ENCODE measurements at places on chromosomes 4 and X.
A peak's percentile ranks its signal among the peaks of the same experiment; 100 is the strongest.

- no peak for DNase-seq
Measured at GRCh38 chr4:39341075-39341725, 25.0 kb downstream of the RFC1 start.

DNA sequence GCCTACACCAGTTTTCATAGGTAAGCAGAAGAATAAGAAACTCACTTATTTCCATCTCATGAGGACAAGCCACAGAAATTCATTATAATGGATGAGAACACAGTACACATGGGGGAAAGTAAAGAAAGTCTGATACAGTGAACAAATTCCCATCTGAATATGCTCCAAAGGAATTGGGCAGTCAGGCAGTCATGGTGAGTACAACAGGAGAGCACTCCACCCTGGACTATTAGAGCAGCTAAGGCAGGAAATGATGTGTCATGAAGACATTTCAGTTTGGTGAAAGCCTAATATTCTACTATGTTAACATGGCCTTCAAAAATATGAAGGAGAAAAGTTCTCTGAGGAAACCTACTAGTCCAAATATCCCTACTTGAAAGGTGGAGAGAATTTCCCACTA is 92.0 kb upstream of the PRDX4 start:
- DNase-seq: no peak

DNA sequence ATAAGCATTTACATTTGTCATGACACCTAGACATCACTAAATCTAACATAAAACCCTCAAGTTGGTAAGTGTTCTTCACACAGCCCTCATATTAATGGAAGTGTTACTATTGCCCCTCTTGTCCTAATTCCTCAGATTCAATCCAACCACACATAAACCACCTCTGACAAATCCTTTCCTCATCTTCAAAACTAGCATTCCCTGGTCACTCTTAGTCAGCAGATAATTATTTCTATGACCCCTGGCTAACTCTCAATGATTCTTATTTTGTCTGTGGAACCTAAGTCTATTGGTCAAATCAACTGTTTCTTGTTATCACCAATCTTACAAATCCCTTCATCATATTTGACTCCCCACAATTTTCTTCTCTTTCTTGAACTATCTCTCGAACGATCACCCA is 168.6 kb downstream of the PPP3CA start:
- DNase-seq: no peak

- DNase-seq: peak; percentile 41
Measured at GRCh38 chrX:119729408-119730201, 28.8 kb upstream of the SOWAHD start.

GRCh38 chrX:20361890-20362262 is 95.2 kb upstream of the RPS6KA3 start:
- no peak for DNase-seq

DNA sequence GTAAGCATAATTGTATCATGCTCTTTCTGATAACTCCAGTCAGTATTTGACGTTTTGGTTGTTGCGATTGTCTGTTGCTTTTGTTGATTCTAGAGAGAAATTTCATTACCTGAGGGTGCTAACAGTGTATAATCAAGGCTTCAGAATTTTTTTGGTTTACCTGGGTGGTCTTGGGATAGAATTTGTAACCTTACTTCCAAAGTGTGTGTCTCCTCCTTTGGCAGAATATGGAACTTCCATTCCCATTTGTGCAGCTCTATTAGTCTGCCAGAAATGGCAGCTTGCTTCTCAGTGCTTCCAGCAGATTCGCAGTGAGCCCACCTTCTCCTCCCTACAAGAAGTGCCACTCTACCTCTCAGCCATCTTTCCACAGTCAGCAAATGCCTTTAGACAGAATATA is 5.3 kb downstream of the COPS4 start:
- no peak for DNase-seq

DNA sequence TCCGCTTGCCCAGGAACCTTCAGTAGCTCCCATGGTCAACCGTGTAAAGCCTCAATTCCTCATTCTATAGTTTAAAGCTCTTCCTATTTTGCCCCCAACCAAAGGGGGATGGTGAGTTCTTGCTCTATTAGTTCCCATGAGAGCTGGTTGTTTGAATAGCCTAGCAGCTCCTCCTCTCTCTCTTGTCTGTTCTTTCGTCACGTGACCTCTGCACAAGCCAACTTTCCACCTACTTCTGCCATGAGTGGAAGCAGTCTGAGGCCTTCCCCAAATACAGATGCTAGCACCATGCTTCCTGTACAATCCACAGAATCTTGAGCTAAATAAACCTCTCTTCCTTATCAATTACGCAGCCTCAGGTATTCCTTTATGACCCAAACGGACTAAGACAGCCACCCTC is 42.8 kb downstream of the ANXA5 start:
- no peak for DNase-seq

DNA sequence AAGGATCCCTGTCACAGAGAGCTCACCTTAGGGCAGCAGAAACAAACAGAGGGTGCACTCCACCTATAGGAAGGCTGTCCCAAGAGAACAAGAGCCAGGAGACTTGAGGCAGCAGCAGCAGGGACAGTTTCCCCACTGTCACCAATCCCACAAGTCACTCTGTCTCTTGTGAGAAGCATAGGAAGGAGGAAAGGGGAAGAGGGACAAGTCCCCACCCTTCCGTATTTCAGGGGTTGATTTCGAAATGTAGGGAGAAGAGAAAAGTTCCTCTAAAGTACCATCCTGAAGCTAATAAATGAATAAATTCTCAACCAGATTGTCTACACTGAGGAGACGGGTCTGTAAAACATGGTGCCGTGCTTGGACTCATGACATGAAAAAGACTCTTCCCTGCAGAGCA is 9.5 kb upstream of the TLR8 start:
- no peak for DNase-seq

GRCh38 chr4:163566257-163566796 is 71.8 kb downstream of the TMA16 start:
- DNase-seq: no peak

DNA sequence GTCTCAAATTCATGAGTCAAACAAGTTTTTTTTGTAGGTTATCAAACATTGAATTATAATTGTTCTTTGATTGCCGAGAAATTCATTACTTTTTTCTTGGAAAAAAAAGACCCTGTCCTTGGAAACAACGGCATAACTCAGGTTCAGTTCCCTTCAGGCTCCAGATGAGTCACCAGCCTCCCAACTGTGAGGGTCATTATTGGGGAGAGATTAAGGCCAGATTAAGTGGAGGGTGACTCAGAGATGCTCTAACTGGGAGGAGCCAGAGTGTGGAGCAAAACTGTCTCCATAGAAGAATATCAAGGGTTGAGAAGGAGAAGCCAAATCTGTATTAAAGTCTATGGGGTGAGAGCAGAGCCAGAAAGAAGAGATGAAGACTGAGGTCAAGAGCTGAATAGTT is 9.6 kb downstream of the ADGRG4 start:
- DNase-seq: no peak

- no peak for DNase-seq
Measured at GRCh38 chr4:128310266-128310697, 22.7 kb upstream of the PGRMC2 start.

DNA sequence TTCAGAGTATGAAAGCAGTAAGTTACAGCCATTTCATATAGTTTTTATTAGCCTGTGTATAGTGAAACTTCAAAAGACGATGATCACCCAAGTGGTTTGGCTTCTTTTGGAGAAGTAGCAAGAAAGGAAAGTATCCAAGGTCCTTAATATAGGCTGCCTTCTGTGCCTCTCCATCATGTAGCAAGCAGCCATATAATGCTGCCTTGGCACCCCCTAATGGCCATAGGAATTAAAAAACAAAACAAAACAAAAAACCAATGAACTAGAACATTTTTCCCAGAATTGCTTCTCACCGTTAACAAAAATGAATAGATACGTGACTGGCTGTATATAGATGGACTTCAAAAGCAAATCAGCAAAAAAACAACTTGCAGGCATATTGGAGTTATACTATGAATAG is 18.9 kb downstream of the LAMP2 start:
- no peak for DNase-seq

- no peak for DNase-seq
Measured at GRCh38 chr4:30854531-30854930, 134.4 kb downstream of the PCDH7 start.

- no peak for DNase-seq
Measured at GRCh38 chrX:151183912-151184565, 7.7 kb downstream of the GPR50 start.

GRCh38 chr4:107034996-107035818 is 906 bp downstream of the DKK2 start:
- DNase-seq: no peak

- DNase-seq: no peak
Measured at GRCh38 chrX:18927558-18927957, 56.4 kb downstream of the PHKA2 start.

- DNase-seq: no peak
Measured at GRCh38 chrX:77298296-77298695, 148.9 kb upstream of the FGF16 start.

DNA sequence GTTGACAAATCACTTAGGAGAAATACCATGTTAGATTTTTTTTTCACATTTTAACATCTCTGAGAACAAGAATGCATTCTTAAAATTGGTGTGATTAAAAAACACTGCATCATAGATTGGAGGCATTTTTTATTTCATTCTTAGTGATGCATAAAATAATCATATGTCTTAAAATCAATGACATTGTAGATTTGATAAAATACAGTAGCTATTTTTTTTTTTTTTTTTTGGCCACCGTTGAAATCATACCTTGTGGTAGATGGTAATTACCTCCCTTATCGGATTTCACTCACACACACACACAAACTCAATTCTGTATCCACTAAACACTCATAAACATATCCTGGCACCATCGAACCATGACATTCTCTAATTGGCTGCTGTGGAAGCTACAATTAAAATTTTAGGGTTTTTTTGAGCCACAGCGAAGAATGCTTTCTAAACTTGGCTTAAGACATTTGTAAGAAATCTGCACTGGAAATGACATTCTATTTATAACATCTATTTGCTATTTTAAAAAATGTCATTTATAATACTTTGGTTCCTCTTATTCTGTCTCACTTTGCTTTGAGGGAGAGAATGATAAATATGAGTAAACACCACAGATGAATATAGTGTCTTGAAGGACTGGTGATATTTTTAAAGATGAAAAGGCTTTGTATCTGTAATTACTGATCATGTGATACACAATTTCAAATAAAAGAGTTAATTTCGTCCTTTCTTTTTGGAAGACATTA is 60.1 kb downstream of the CCSER1 start:
- no peak for DNase-seq

- no peak for DNase-seq
Measured at GRCh38 chr4:70183168-70183939, 12.2 kb upstream of the ODAM start.

DNA sequence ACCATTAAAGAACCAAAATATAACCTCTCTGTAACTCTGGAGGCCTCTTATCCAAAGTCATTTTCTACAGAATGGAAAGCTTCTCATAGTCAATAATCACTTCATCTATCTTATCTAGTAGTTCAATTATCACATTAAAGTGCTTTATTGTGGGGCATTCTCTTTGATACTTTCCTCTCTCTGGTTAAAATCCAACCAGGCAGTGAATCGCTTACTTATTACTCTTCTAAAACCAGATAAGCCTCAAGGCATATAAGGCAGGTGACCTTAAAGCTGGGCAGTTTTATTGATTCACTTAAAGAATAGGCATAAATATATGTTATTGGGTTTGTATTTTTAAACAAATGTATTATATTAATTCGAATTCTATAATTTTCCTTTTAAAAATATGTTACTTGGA is 2162.1 kb upstream of the TENM3 start:
- DNase-seq: no peak

DNA sequence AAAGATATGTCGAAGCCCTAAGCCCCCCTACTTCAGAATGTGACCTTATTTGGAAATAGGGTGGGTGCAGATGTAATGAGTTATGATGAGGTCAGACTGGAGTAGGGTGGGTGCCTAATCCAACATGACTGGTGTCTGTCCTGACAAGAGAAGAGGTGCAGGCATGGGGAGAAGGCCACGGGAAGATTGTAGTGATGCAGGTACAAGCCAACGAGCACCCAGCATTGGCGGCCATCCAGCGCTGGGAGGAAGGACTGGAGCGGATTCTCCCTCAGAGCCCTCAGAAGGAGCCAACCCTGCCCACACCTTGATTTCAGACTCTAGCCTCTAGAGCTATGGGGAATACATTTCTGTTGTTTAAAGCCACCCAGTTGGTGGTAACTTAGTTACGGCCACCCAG is 237.2 kb downstream of the EVC2 start:
- no peak for DNase-seq

GRCh38 chr4:24689212-24689611 is 104.9 kb upstream of the DHX15 start:
- DNase-seq: no peak

DNA sequence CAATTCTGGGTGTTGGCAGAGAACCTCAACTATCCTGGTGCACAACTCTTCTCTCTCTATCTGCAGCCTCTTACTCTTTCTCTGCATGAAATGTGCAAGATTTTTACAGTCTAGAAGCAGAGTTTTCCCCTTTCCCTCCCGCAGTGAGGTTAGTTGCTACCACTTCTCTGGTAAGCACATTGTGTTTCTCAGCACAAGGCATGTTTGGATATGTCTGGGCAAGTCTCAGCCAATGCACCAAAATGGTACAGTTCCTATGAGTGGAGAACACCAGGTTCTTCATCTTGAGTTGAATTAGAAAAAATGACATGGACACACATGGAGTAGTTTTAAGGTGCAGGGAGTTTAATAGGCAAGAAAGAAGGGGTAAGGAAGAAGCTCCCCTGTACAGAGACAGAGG is 187.0 kb downstream of the CCNG2 start:
- DNase-seq: no peak

GRCh38 chr4:7824218-7824617 is 115.4 kb downstream of the AFAP1 start:
- DNase-seq: no peak

GRCh38 chr4:68342134-68342533 is 7.8 kb downstream of the YTHDC1 start:
- no peak for DNase-seq

DNA sequence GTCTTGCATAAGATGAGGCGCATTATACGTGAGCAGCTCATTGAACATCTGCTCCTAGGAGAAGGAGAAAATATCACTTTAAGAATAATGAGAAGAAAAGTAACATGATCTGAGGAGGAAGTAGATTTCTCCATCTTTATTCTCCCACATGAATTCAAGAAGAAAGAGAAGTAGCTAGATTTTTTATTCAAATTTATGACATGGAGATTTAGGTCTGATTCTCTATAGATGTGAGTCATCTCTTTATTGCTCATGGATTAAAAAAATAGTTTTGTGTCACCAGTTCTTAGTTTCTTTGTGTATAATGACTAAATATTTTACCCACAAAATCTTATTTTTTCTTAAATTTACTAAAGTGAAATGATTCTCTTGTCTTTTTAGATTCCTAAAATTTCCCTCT is 40.4 kb downstream of the HPGDS start:
- DNase-seq: no peak

DNA sequence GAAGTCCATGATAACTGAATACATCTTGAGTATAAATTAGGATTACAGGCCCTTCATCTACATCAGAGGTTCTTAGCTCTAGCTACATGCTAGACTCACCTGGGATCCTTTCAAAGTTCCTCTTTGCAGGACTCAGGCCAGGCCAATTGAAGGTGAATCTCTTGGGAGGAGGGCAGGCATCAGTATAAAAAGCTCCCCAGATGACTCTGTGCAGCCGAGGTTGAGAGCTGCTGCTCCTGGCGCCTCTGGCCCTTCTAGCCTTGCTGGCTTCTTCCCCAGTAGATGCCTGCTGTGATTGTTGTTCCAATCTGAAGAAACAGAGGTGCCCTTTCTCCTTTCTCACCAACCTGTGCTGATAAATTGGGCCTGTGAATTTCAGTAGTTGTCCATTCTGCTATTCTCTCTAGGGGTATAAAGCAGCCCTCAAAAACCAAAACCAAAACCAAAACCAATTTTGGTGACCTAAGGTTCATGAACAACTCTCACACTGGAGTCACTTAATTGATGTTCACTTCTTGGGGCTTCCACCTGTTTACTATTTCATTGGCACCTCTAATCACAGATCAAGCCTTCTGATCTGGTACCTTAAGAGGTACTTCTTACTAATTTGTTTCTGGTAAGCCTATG is 78.7 kb downstream of the SUPT20HL2 start:
- no peak for DNase-seq

Measured in stimulated activated CD8-positive, alpha-beta memory T cell treated with anti-CD3 and anti-CD28 coated beads, Interleukin-7, amount 100 ng/mL, for 1 hour (primary cell).